ENCODE measurements at places on chromosomes 1 and 21.

GRCh38 chr1:208540724-208541123, 296.5 kb upstream of the PLXNA2 start:
- no peak for DNase-seq

- no peak for DNase-seq
Measured at GRCh38 chr1:150564051-150564991, 15.1 kb downstream of the MCL1 start.

- DNase-seq, result no peak
Measured at GRCh38 chr21:29490016-29490415, 191.3 kb downstream of the BACH1 start.

DNA sequence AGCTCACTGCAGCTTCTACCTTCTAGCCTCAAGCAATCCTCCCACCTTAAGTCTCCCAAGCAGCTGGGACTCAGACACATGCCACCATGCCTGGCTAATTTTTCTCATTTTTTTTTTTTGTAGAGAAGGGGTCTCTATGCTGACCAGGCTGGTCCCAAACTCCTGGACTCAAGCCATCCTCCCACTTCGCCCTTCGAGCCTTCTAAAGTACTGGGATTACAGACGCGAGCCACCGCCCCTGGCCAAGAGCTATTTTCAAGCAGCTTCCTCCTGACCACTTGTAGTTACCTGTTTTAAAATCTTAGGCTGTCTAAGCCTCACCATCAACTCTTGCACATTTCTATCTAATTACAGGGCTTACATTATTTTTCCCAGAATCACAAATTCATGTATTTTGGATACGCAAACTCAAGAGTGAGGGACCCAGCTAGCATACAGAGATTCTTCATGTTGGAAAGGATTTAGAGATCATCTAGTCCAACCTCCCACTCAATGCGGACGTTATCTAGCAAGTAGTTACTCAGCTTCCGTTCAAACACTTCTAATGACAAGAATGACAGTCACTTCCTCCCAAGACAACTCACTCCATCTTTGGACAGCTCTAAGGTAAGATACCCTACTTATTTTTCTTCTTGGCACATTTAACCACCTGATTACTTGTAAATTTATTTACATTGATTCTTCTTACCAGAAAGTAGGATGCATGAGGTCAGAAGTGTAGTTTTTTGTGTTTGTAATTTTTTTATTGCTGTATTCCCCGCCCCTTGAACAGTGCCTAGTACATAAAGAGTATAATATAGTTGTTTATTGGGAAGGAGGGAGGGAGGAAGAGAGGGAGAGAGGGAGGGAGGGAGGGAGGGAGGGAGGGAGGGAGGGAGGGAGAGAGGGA, 65.4 kb downstream of the LUZP1 start:
- peak; percentile 31 for DNase-seq

DNA sequence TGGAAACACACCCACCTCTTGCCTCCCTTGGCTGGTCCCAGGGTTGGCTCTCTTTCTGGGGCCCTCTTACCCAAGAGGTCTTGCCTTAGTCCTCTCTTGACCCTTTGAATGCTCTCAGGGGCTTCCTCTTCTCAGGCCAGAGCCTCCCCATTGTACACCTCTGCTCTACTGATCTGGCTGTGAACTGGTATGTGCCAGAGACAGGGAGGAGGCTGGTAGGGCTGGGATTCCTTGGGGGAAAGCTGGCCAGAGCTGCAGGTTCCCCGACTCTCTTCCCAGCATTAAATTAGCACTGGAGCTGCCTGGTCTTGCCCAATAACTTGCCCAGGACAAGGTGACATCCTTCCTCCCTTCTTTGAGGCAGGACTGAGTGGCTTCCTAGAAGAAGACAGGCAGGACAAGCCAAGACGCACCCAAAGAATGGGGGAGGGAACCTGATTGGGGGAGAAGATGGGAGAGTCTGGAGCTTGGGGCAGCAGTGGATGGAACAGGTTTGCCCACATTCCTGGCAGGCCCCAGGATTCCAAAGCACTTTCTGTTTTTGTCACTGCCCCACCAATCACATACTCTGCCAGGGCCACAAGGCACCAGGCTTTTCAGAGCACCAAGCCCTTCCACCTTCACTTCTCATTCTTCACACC, 37.2 kb upstream of the CITED4 start:
- DNase-seq, result no peak

DNA sequence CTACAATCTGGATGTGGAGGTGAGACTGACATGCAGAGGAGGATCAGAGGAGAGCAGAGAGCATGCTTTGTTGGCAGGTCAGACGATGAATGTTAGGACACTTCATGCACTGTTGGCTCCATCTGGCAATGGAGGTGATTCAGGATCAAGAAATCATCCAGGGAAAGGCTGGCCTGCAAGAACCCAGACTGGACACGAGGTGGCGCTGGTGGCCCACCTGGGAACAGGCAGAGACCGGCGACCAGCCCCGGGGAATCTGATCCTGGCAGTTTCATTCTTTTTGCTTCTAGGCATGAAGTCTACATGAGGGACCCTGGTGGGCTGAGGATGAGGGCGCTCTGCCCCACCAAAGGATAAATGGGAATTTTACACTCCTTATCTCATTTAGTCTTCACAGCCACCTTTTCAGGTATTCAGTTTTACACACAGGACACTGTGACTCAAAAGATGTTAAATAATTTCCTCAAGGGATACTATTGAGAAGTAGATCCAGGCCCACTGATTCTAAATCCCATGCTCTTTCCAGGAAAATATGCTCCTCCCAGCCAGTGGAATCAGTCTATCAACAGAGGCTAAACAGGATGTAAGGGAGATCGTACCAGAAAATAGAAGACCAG, 26.2 kb upstream of the SCMH1 start:
- DNase-seq, result peak; percentile 66

DNA sequence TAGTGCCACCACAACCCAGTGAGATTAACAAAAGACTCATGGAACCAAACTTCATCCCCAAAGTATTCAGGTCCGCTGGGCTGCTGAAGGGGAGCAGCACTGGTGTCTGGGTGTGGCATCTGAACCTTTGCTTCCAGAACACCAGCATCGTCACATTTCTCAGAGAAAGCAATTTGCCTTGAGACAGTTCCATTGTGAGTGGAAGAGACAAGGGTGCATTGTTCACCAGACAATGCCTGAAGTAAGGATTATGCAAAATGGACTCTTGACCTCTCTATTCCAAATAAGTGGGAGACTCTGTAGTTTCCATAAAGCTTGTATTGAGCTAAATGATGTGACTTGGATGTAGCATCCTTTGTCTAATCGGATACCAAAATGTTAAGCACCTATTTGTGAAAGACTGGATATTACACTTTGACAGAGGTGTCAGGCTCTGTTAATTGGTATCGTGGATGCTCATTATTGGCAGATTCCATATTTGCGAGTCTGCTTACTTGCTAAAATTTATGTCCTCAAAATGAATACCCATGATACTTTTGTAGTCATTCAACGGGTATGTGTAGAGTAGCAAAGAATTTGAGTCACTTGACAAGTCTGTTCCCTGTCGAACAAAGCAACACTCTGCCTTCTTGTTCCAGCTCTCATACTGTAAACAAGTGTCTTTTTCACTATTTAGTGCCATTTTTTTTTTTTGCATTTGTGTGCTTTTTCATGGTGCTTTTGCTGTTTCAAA, 75.6 kb downstream of the MRPS6 start:
- DNase-seq, result no peak

DNA sequence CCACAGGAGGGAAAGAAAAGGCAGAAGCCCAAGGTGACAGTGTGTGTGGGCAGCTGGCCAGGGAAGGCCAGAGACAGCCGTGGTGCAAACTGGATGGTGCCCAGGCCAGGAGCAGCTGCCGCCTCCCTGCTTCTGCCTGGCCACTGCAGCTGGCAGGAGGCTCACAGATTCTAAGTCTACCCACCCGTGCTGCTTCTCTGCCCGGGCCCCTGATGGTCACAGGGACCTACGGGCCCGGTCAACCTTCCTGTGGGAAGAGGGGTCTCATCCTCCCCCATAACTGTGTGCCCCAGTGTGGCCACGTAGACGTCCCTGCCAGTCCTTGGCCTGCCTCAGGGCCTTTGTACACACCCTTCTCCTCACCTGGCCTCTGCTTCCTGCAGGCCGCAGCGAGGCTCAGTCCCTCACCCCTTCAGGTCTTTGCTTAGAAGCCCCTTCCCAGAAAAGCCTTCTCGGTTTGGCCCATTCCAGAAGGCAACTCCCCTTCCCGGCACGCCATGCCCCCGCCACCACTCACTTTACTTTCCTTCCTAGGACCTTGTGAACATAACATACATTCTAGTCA, 192.6 kb upstream of the AJAP1 start:
- DNase-seq, result no peak

- peak; percentile 14 for DNase-seq
Measured at GRCh38 chr21:34078915-34079314, 5.5 kb downstream of the MRPS6 start.

Data from effector memory CD8-positive, alpha-beta T cell (primary cell).